ENCODE measurements at places on chromosomes 6 and 20. TPM values are rescaled to one million over a fixed set of nuclear protein-coding genes. Genes with fewer than 3 reads are reported as not detected.
A peak's percentile ranks its signal among the peaks of the same experiment; 100 is the strongest.

DNA sequence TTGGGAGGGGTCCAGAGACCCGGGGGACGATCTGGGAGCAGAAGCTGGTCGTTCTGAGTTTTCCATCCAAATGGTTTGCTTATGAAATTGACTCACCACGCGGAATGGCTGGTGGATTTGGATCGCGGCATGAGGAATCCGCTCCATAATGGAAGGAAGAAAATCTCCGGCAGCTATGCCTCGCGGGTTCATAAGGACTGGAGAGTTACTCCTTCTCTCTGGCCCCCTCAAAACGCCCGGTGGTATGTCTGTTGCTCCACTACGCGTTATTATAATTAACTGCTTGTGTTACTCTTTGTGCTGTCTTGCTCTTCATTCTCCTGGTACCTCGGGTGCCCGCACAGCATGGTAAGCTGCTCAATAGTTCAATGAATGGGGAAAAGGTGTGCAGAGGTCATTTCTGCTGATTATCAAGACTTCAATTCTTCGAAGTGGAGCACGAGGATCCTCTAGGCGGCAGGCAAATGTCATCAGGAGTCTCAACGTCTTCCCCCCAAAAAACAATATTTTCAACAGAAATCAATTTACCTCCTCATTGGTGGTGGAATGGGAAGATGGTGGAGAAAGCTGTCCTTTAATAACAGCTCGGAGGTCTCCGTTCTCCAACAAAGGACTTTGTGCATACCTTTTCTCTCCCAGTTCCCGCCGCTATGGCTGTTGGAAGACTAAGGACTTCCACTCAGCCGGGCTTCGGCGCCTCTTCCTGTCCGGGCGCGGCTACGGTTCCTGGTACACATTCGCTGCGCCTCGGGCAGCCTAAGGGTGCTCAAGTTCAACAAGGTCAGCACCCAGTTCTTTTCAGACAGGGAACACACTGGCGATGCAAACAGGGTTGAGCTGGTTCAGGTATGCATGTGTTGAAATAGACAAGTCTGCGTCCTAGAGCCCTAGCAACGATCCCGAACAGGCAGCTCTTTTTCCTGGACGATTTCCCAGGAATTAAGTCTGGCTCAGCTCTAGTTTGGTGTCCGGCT lies 9.2 kb upstream of the PRSS16 start:
- H3K4me3 ChIP-seq: peak overlapping the region; percentile 54
- DNase-seq: peak; percentile 19
- peaks cover 69% of the 10 kb centered on the region for H3K27me3 ChIP-seq
- H3K27ac ChIP-seq: no peak overlapping the region
- H3K4me1 ChIP-seq: peaks cover 24% of the 10 kb centered on the region

- H3K27me3 ChIP-seq: no peaks in the 10 kb centered on the region
- peak overlapping the region; percentile 42 for H3K4me3 ChIP-seq
- peaks cover 12% of the 10 kb centered on the region for H3K36me3 ChIP-seq
- peaks cover 57% of the 10 kb centered on the region for H3K4me1 ChIP-seq
Observed at GRCh38 chr6:14711056-14711703, 534.7 kb upstream of the JARID2 start.

DNA sequence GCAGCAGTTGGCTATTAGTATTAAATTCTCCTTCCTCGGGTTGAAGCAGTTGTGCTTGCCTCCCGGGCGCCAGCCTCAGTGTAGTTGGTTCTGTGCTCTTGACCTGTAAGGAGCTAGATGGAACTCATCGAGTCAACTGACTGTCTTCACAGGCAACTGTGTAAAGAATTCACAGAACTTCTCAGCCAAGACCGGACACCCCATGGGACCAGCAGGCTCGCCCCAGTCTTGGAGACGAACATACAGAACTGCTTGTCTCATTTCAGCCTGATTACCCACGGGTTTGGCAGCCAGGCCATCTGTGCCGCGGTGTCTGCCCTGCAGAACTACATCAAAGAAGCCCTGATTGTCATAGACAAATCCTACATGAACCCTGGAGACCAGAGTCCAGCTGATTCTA lies 8.5 kb downstream of the TFAP2C start:
- no peak overlapping the region for H3K4me3 ChIP-seq
- peaks cover 33% of the 10 kb centered on the region for H3K27me3 ChIP-seq
- H3K4me1 ChIP-seq: no peaks in the 10 kb centered on the region
- H3K27ac ChIP-seq: no peak overlapping the region
- DNase-seq: no peak
- H3K36me3 ChIP-seq: no peaks in the 10 kb centered on the region

DNA sequence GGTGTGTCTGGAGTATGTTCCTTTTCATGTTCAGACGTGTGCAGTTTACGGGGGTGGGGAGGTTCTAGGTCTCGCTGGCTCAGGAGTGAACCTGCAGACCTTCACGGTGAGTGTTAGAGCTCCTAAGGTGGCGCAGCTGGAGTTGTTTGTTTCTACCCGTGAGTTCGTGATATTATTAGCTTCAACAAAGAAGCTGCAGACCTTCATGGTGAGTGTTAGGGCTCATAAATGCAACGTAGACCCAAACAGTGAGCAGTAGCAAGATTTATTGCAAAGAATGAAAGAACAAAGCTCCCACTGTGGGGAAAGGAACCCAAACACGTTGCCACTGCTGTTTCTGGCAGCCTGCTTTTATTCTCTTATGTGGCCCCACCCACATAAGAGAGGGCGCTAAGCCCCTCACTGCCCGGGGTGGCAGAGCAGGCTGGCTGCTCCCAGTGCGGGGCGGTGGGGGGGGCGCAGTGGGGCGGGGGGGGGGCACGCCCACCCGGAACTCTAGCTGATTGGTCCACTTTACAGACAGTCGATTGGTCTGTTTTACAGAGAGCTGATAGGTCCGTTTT lies 41.3 kb upstream of the GMPR start:
- no peak overlapping the region for H3K27ac ChIP-seq
- no peak overlapping the region for H3K4me3 ChIP-seq
- no peak for DNase-seq
- H3K4me1 ChIP-seq: no peaks in the 10 kb centered on the region
- no peaks in the 10 kb centered on the region for H3K36me3 ChIP-seq

DNA sequence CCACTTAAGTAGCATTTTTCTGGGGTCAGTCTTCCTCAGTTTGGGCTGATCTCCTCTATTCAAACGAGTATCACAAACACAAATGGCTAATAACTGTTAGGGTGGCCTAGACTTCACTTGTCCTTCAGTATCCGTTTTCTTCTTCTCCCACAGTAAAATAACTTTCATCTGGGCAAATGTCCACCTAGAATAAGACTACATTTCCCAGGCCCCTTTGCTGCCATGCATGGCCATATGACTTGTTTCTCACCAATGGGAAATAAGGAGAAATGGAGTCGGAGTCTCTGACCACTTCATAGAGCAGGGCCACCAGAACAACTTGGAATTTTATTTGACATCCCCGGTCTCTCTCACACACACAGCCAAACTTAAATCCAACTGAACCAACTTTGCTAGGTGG lies 51.4 kb downstream of the SULF2 start:
- H3K4me3 ChIP-seq: no peak overlapping the region
- peaks cover 3% of the 10 kb centered on the region for H3K4me1 ChIP-seq
- no peaks in the 10 kb centered on the region for H3K36me3 ChIP-seq
- no peaks in the 10 kb centered on the region for H3K27me3 ChIP-seq

DNA sequence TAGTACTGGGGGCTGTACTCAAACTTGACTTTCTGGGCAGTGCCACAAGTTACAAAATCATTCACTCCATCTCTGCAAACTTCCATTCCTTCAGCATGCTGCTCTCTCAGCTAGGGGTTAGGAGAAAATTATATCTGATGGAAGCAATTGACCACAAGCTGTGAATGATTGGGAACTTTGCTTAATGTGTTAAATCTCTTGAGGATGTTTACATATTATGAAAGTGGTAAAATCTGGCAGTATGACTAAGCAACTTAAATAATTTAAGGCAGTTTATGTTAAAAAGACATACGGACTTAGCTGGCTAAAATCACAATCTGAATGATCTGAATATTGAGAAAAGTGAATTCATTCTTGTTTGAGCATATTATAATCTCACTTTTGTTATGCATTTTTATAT lies 415.0 kb downstream of the PHF3 start:
- no peaks in the 10 kb centered on the region for H3K4me1 ChIP-seq
- H3K36me3 ChIP-seq: no peaks in the 10 kb centered on the region
- H3K27ac ChIP-seq: no peak overlapping the region
- DNase-seq: no peak
- no peaks in the 10 kb centered on the region for H3K27me3 ChIP-seq

DNA sequence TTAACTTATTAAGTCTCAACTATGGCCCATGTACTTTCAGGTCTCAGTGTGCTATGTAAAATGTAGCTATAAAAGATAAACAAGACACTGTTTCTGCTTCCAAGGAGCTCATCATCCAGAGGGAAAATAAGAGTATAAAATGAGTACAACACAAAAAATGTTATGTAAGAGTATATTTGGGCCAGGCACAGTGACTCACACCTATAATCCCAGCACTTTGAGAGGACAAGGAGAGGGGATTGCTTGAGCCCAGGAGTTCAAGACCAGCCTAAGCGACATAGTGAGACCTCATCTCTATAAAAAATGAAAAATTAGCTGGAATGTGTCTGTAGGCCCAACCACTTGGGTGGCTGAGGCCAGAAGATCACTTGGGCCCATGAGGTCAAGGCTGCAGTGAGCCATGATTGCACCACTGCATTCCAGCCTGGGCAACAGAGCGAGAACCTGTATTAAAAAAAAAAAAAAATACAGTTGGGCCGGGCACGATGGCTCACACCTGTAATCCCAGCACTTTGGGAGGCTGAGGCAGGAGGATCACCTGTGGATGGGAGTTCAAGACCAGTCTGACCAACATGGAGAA lies 124.0 kb downstream of the EDN1 start:
- no peaks in the 10 kb centered on the region for H3K4me1 ChIP-seq
- peaks cover 9% of the 10 kb centered on the region for H3K27me3 ChIP-seq

- DNase-seq: no peak
- H3K4me3 ChIP-seq: peak overlapping the region; percentile 86
- H3K4me1 ChIP-seq: peaks cover 46% of the 10 kb centered on the region
- H3K36me3 ChIP-seq: peaks cover 46% of the 10 kb centered on the region
- H3K27ac ChIP-seq: peak overlapping the region; percentile 93
- no peaks in the 10 kb centered on the region for H3K27me3 ChIP-seq
Observed at GRCh38 chr20:34110745-34111641, 1.1 kb downstream of the EIF2S2 start.

GRCh38 chr6:87762116-87762515 lies 60.1 kb upstream of the AKIRIN2 start:
- no peak for DNase-seq
- no peak overlapping the region for H3K4me3 ChIP-seq
- H3K27ac ChIP-seq: no peak overlapping the region
- no peaks in the 10 kb centered on the region for H3K36me3 ChIP-seq
- H3K4me1 ChIP-seq: peaks cover 5% of the 10 kb centered on the region

DNA sequence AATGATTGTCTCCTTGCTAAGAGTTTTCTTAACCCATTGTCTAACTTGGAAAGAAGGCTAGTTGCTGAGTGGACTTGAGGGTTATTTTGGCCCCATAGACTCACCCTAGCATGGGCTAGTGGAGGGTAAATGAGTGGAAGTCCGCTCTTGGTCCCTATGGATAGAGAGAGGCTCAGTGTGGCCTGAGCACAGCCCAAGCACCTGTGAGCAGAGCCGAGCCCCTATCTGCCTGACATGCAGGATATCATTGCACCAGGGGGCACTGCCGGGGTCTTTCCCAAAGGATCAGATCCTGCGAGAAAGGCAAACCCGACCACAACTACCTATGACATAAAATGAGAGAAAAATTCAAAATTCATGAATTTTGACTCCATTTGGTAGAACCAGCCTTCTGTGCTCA lies 70.6 kb upstream of the GGTLC1 start:
- no peaks in the 10 kb centered on the region for H3K36me3 ChIP-seq
- H3K27ac ChIP-seq: no peak overlapping the region
- H3K4me1 ChIP-seq: no peaks in the 10 kb centered on the region
- H3K4me3 ChIP-seq: no peak overlapping the region
- DNase-seq: no peak

Gene NKX2-4
- total RNA-seq: not detected

Gene MARCKS
- 0.42 TPM for total RNA-seq

Gene RNF114
- total RNA-seq: 47.5 TPM
